ENCODE measurements at places on chromosomes 16 and 17.

DNA sequence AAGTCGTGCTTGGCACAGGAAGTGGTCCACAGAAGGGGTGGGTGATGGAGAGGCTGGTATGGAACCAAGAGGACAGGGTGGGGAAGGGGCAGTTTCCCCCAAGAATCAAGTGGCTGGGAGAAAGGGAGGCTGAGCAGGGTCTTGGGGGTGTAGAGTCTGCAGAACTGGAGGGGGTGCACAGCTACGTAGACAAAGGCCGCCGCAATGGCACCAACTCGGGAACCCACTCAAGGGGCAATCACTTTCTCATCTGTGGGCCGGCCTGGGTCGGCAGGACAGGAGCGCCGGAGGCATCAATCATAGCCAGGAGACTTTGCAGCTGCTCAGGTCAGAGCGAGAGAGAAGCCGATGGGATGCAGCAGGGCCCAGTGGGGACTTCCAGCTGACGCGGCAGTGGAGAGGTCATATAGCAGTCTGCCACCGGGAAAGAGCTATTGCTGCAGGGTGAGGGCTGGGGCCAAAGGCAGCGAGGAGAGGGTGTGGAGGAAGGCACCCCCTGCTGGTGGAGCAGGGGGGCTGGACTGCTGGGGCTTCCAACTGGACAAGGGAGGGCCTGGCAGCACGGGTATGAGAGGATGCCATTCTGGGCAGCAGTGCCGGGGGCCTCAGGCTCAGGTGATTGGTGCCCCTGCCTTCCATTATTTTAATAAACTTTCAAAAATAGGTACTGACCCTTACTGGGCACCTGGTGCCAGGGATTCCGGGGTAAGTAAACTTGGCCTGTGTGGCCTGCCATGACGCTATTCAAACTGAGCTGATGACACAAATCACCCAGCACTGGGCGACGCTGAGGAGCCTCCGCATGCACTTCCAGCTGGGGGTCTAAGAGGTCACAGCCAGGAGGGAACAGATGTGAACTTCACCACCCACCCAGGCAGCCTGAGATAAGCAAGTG, 52.5 kb upstream of the MTSS2 start:
- DNase-seq, result no peak

DNA sequence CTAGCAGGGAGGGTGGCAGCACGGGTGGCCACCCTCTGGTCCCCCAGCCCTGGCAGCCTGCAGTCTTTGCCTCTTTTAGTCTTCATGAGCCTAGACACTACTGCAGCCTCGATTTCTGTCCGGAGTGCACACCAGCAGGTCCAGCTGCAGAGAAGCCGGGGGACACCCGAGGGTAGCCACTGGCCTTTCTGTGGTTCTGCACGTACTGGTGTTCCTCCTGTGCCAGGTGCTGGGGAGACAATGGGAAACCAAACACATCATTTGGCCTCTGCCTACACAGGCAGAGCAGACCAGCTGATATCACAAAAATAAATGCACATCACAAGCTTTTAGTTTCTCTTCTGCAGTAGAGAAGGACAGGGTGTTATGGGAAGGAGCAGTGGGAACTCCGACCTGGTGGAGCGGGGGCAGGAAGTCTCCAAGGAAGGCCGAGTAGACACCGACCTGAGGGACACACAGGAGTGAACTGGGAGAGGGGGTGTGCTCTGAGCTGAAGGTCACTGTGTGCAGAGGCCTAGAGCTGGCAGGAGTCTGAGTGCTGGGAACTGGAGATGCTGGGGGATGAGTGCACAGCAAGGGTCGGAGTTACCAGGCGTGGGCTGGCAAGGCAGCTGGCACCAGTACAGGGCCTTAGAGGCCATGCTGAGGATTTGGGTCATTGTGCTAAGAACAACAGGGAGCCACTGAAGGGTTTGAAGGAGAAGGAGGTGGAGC, 23.1 kb downstream of the GPT2 start:
- DNase-seq, result no peak

DNA sequence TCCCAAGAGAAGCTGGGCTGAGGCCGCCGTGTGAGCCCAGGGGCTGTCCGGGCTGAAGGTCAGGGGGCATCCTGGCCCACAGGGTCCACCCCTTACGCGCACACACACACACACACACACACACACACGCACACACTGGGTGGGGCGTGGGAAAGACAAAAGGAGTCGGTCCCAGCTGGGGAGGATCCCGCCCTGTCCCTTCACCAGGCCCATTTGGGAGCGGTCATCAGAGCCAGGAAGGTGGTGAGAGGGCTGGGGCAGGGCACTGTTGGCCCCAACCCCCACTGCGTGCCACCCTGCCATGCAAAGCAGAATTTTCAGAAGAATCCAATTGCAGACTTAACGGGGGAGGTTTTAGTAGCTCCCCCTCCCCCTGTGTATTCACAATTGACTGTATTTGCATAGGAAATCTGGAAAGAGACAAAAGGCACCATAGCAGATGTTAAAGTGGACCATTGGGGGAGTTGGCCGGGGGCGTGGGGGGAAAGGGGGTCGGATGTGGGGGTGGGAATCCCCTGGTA, 11.3 kb upstream of the CD300A start:
- no peak for DNase-seq

DNA sequence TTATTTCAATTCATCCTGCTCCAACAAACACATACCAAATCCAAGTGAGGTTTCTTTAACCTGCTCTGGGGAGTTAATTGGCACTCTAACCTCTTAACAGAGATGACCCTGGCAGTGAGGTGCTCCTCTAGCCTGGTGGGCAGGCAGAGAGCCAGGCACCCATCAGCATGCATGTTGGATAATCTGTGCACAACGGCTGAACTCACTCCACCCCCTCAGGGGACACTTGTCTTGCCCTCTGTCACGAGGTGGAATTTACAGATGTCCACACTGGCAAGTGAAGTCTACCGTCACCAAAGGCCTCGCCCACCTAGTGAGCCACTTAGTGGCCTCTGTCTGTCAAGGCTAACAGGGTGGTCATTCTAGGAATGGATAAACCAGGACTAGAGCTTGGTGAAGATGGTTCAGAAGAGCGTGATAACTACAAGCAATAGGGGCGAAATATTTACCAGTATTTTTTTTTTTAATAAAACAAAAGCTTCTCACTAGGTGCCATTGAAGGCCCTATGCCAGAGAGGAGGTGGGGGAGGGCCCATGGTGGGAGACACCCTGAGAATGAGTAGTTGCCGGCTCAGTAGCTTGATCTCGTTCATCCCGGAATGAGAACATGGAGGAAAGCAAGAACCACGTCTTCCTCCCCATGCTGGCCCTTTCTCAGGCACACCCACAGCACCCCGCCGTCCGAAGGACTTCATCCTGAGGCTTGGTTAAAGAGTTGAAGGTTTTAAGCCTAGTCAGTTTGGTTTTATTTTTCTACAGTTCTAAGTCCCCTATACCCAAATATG, 25.2 kb downstream of the PLD6 start:
- no peak for DNase-seq

DNA sequence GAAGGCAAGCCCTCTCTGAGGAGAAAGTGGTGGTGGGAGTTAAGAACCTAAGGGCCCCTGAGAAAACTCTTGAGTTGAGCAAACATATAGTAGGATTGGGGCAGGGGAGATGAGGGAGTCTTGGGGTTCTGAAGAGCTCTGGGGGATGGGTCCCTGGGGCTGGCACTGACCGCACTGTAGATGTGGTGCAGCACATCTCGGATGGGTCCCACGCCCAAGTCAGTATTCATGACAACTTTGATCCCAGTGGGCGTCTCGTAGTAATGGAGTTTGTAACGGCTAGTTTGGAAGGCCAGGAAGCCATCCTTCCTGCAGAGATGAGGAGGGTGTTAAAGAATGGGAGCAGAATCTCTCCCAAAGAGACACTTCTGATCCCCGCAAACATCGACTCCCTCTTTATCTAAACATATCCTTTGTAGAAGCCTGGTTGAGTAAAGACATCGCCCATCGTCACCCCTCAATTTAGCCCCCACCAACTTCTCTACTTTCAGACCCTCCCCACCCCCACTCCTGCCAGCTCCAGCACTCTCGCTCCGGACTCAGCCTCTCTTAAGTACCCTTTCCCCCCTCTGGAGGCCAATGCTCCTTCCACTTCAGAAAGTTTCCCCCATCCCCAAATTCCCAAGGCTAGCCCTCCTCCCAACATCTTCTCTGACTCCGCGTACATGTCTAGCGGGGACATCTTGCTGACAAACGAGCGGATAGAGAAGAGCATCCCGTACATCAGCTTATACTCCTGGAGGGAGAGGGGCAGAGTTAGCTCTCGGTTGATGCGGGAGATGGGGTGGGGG, 710 bp downstream of the TRAPPC1 start:
- no peak for DNase-seq

DNA sequence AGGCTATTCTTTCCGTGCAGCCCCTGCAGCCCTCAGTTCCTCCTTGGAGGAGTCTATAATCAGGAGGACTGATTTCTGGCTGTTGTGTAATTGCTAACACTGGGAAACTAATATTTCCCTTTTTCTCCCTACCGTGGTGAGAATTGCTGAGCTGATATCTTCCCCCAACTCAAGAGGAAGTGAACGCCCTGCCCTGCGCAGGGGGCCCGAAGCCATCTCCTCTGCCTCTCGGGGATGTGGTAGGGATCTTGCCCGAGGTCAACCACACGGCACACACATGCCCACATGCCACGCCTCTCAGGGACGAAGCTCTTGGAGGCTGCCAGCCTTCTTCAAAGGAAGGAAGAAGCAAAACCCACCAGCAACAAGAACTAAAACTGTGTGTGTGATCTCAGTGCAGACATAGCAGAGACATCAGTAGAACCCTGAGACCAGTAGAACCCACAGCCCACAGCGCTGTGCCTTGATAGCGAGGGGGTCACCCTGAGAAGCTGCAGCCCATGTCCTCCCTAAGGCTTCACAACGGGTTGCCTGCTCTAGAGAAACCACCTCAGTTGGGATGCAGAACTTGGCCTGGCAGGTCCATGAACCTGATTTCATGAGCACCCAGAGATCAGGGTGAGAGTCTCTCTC, 8.9 kb upstream of the ULK2 start:
- peak; percentile 36 for DNase-seq

- DNase-seq, result no peak
Observed at GRCh38 chr16:22786691-22787090, 27.3 kb upstream of the HS3ST2 start.
